ENCODE measurements at places on chromosomes 1 and 21.

DNA sequence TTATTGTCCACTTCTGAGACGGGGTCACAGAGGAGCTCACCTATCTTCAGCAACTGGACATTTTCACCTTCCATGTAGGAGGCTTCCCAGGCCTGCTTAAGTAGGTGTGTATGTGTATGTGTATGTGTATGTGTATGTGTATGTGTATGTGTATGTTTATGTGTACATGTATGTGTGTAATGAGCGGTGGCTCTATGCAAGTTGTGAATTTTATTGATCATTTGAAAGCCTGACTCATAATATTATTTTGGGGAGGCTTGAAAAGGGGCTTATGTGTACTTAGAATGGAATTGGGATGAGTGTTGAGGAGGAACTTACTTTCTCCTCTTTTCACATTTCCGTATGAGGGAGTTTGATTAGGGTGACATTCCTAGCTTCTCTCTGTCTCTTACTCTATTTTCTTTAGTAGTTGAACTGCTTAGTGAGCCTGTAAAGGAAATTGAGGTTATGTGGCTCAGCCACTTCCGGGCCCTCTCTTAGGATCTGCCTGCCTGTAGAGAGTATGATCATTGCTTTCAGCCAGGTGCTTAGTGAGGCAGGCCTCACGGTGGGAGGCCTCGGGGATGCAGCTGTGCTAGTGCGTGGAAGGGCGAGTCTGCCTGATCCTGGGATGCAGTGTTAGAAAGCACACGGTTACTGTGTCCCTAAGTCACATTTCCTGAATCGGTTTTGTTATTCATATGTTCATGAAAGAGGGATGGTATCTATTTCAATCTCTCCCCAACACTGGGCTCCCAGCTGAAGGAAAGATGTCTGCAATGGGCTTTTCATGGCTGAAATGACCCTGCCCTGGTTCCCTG lies 61.0 kb downstream of the IER5 start:
- DNase-seq: no peak

DNA sequence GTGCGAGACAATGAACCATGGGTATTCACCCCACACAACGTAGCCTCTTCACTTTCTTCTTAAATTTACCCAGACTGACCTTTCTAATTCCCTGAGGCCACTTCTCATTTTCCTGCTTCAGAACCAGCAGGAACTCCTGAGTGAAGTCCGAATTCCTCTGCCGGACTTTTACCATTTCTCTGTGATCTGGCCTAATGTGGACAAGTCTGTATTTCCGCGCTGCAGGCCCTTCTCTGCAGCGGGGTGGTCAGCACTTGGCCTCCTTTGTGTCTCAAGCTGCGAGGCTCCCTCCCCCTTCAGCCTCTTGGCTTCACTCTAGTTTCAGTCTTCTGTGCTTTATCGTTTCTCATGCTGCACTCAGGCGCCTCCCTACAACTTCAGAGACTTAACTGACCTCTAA lies 9.4 kb upstream of the CTBS start:
- no peak for DNase-seq

GRCh38 chr21:43664358-43664757 lies 5.0 kb downstream of the RRP1B start:
- no peak for DNase-seq

DNA sequence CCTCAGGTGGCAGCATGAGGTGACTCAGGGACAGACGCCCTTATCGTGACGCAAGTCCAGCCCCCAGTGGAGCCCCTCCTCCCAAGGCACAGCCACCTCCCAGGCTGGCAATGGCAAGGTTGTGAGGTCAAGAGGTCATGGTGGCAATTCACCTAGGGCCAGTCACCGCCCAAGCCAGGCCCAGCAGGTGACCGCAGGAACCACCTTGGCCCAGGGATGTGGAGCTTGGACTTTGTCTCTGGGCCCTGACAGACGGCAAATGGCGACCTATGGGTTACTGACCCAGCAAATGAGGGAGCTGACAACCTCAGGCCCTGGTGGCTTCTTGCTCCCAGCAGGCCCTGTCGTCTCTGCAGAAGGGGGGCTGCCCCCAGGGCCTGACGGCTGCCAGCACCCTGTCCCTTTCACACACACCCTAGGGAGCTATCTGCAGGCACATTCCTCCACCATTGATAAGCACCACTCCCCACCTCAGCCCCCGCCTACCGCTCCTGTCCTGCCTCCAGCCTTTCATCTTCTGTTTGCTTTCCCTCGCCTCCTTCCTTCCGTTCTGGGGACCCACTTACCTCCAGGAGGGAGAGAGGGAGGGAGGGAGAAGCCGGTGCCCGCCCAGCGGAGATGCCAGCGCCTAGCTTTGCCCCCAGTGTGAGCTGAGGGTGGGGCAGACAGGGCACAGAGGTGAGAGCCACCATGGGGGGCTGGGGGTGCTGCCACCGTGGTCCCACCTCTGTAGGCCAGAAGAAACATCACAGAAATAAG lies 12.1 kb downstream of the EPHA2 start:
- no peak for DNase-seq

- no peak for DNase-seq
These were observed 31.8 kb upstream of the JUN start for GRCh38 chr1:58815686-58816071.

Measured in vagina (tissue), 2 donors.